ENCODE measurements at places on chromosomes 1 and 21. TPM values are rescaled to one million over a fixed set of nuclear protein-coding genes. Genes with fewer than 3 reads are reported as not detected.
A peak's percentile ranks its signal among the peaks of the same experiment; 100 is the strongest.

DNA sequence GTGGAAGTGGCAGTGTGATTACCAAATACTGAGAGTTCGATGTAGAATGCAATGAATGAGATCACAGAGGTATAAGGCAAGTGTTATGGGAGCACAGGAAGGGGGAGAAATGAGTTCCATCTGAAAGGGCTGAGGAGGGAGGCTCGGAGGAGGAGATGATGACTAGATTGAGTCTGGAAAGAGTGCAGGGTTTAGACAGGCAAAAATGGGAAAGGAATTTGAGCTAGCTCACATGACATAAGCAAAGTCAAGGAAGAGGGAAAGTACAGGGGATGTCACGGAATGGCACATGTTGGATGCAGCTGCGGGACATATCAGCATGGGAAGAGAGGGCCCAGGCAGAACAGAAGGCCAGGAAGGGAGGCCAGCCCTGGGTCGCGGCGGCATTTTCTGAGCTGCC is 132.7 kb downstream of the RUNX1 start:
- DNase-seq = no peak

DNA sequence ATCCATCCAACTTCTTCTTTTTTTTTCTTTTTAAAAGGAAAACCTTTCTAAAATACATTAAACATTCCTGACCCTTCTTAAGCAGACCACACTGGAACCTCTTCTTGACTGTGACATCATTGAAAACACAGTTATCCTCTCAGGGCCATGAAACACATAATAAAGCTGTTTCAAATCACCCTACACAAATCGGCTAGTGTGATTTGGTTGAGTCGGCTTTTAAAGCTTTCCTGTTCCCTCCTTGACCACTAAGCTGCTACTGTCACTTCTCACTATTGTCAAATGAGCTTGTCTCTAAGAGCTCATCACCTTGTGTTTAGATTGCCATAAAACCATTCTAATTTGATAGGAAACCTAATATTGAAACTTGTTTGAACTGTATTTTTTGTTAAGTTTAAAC is 5.9 kb downstream of the USP24 start:
- DNase-seq = no peak

SYNC gene
- 0.17 TPM for total RNA-seq

OR2W3 gene
- total RNA-seq = 1.1 TPM

DNA sequence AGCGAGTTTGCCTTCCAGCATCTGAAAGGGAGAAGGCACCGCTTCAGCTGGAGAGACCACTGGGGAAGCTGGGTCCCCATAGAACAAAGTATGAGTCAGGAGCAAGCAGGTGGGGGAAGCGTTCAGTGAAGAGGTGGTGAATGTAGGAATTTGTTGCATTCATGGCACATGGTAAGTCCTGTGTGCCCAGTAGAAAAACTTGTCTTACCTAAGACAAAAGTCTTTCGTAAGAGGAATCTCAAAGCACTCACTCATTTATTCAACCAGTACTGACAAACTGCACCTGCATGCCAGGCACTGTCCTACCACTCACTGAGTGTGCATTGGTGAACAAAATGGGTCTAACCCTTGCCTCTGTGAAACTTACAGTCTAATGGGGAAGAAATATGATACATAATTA is 9.2 kb upstream of the ERRFI1 start:
- DNase-seq = no peak

GRCh38 chr1:211329764-211330201 is 3.1 kb downstream of the TRAF5 start:
- peak; percentile 33 for DNase-seq

LCK gene
- 75.3 TPM for total RNA-seq

DNA sequence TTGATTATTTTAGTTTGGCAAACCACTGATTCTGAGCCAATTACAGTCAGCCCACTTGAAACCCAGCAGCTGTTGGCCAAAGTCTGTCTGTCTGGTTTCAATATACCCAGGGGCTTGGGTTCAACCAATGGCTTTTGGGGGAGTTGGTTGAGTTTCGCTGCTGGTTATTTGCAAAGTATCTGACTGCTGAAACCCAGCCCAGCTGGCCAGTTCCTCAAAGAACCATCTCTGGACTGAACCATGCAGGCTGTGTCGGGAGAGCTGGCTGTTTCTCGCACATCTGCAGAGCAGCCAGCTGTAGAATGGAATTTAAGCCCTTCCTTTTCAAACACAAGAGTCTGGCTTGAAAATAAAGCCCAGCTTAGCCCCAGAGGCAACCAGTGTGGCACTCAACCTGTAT is 66.0 kb upstream of the PAX7 start:
- DNase-seq = no peak

LENEP gene
- 1.3 TPM for total RNA-seq

GRCh38 chr1:157390651-157391050 is 161.7 kb downstream of the FCRL5 start:
- DNase-seq = no peak

PRAMEF27 gene
- not detected for total RNA-seq

GRCh38 chr1:61222240-61222639 is 139.9 kb downstream of the NFIA start:
- no peak for DNase-seq

Data from H1 (cell line).